Amniotic epithelial cell (primary cell): ENCODE measurements at places on chromosomes 16 and 17.

DNA sequence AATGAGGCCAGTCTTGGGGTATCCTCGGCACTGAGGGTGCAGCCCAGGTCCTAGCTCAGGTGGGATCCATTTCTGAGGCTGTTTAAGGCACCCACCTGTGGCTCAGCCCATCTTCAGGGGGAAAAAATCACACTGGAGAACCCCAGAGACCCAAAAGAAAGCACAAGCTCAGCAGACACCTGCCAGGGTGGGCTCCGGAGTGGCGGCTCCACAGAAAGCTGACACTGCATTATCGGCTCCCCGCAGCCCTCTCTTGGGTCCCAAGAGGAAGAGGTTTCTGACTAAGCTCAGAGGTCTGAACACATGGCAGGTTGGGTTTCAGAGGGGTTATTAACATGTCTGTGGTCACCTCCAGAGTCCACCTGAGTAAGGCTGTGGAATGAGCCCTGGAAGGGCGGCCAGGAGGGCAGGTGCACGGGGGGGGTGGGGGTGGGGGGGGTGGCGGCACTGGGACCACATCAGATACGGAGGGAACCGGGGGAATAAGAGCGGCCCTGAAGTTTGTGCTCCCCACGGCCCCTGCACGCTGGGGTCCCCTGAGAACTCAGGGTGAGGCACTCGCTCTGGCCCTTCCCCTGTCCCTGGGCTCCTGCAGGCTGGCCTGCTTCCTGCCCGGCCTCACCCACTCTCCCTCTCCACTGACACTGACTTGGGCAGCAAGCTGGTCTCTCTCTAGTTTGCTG is 79.5 kb downstream of the TIMM22 start:
- DNase-seq = no peak

- DNase-seq = no peak
Observed at GRCh38 chr17:56595831-56596690, 2.6 kb downstream of the NOG start.

- peak; percentile 79 for DNase-seq
Observed at GRCh38 chr17:64457156-64457555, 8.2 kb downstream of the MILR1 start.

DNA sequence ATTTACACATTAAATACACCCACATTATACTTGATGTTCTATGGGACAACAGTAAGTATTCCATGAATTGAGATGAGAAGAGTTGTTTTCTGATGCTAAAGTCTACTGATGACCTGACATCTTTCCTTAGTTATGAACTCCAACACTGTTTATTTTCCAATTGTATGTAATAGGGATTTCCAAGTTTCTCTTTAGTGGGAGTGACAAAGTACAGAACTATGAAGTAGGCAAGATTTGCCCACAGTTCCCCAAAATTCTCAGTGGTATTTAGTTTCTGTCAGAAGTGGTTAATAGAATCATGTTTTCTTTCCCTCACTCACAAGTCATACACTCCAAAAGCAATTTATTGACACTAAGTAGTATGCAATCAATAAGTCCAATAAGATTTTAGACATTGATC is 22.5 kb upstream of the ABCA6 start:
- DNase-seq = no peak

- DNase-seq = peak; percentile 15
Observed at GRCh38 chr17:40459636-40460603, 16.7 kb downstream of the IGFBP4 start.

GRCh38 chr17:39793301-39793872 is 55.6 kb downstream of the GRB7 start:
- no peak for DNase-seq

DNA sequence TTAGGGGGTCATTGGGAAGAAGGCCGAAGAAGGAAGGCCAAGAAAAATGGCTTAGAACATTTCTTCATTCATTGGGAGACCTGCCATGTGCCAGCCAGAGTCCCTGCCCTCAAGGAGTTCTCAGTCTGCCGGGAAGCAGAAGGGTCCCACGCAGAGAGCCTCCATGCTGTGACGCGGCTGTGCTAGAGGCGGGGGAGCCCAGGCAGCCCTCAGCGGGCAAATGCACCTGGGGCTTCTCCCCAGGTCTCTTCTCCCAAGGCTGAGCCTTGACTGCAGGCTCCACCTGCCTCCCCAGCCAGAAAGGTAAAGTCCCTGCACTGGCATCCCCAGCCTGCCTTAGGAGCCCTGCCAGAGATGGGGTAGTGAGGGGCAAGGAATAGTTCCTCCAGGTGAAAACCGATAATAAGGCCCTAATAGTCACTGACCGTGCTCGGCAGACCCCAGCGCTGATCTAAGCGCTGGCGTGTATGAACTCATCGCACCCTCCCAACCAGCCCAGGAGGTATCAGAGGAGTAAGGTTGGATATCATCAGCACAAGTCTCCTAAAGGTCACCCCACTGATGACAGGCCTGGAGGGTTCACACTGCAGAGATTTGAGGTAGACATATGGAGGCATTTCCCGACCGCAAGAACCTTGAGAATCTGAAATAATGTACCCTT is 6.0 kb upstream of the CDR2L start:
- DNase-seq = no peak
